ENCODE measurements at places on chromosomes 4 and X.

DNA sequence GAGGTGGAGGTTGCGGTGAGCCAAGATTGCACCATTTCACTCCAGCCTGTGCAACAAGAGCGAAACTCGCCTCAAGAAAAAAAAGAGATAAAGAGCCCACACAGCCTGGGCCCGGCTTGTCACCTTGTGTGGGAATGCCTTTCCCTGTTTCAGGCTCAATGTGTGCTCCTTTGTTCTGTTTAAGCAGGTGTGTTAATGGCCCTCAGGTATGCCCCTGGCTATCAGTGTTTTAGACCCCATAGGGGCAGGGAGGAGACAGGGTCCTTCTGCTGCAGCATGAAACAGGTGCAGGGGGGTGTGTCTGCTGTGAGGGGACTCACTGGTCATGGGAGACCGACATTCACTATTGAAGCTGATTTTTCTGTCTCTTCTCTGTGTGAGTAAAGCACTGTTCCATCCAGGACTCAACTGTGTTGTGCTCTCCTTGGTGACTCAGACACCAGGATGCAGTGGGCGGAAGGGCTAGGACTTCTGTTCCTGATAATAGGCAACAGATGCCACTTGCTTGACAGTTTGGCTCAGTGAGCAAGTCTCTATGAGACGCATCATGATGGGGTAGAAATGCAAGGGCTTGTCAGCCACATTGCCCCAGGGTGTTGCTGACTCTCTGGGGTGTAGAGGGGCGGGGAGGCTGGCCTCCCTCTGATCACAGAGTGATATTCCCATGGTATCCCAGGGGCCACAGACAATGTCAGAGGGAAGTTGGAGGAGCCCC is 15.6 kb upstream of the LAP3 start:
- DNase-seq = no peak

- no peak for DNase-seq
These were observed 79.1 kb downstream of the MID1IP1 start for GRCh38 chrX:38880296-38880854.

GRCh38 chr4:70895405-70895804 is 6.8 kb upstream of the MOB1B start:
- no peak for DNase-seq

DNA sequence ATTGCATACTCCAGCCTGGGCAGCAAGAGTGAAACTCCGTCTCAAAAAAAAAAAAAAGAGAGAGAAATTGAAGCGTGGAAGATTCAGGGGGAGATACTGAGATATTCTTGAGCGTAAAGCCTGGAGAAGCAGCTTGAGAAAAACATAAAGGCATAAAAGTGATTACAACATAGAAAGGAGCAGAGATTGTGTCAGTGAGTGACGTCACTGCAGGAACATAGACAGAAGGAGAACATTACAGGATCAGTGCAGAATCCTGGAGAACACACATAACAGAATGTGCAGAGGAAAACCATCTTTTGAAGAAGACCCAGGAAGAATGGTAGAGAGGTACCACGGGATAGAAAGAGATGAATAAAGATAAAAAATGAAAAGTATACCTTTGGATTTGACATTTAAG is 147.0 kb downstream of the APBB2 start:
- DNase-seq = no peak

GRCh38 chr4:174041555-174042105 is 241.8 kb downstream of the FBXO8 start:
- no peak for DNase-seq

GRCh38 chr4:122783301-122784215 is 43.1 kb upstream of the FGF2 start:
- peak; percentile 88 for DNase-seq

DNA sequence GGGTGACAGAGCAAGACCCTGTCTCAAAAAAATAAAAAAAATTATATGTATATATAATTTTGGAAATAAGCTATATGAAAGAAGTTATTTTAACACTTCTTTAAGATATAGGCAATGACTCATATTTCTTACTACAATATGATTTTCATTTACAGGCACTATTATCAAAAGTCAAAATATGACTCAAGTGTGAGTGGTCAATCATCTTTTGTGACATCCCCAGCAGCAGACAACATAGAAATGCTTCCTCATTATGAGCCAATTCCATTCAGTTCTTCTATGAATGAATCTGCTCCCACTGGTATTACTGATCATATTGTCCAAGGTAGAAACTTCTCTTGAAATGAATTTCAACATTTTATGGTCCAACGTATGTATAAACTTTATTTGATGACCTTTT is 20.8 kb downstream of the OCIAD1 start:
- no peak for DNase-seq

DNA sequence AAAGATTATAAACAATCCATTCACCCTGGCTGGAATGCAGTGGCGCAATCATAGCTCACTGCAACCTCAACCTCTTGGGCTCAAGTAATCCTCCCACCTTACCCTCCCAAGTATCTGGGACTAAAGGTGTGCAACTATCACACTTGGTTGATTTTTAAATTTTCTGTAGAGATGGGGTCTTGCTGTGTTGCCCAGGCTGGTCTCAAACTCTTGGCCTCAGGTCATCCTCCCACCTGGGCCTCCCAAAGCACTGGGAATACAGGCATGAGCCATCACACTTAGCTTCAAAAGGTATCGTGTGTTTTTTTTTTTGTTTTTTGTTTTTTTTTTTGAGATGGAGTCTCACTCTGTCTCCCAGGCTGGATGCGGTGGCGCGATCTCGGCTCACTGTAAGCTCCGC is 71.5 kb downstream of the FRYL start:
- DNase-seq = no peak

DNA sequence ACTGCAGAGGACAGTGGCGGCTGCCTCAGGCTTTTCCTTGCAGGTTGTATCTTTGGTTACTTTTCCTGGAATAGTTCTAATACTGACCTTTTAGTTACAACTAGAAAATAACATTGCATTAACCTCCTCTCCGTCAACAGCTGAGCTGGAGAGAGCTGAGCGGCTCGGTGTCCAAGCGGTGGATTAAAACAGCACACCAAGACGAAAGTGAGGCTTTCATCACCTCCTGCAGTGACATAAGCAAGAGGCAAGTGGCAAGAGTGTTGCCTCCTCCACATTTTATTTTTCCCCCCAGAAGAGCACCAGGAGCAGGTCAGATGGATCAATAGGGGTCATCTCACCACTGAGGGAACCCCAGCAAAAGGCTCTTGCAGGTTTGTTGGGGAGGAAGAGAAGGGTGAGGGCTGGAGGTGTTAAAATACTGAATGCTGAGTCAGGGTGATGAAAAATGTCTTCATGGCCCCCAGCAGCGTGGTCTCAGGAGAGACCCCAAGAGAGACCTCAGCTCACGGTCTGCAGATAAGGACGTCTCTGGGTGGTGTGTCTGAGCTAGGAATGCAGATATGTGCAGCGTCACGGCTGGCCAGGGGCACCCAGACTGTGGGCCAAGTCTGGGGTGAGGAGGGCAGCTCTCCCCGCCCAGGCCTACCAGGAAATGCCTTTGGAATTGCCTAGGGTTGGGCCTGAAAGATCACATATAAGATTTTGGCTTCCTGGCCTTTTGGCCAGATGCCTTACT is 50.3 kb downstream of the CASP3 start:
- no peak for DNase-seq

- DNase-seq = no peak
These were observed 5.3 kb upstream of the APELA start for GRCh38 chr4:164871673-164872072.

DNA sequence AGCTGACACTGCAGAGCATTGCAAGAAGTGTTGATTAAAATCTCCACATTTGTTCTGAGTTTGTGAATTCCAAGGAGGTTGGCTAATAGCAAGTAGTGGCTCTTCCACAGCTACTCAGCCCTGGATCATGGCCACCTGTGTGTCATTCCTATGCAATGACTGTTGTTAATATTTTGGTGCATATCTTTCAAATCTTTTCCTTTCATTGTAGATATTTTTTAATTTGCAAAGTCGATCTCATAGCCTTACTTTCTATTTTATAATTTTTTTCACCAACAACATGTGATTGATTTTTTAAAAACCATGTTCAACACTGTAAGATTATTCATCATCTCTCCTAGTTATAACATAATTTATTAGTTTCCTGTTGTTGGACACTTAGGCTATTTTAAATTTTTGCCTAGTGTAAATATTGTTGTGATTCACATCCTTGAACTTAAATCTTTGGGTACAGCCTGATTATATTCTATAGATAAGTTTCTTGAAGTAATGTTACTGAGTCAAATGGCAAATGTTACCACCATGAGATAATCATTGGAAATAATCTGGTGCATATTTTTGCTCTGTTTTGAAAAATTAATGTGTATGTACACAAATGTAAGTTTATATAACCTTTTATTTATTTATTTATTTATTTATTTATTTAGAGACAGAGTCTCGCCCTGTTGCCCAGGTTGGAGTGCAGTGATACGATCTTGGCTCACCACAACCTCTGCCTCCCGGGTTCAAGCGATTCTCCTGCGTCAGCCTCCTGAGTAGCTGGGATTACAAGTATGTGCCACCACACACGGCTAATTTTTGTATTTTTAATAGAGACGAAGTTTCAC is 17.1 kb upstream of the ARHGAP10 start:
- no peak for DNase-seq

- DNase-seq = no peak
These were observed 306.2 kb downstream of the INPP4B start for GRCh38 chr4:142539796-142540482.

GRCh38 chrX:73817393-73818199 is 254.6 kb downstream of the CHIC1 start:
- no peak for DNase-seq

DNA sequence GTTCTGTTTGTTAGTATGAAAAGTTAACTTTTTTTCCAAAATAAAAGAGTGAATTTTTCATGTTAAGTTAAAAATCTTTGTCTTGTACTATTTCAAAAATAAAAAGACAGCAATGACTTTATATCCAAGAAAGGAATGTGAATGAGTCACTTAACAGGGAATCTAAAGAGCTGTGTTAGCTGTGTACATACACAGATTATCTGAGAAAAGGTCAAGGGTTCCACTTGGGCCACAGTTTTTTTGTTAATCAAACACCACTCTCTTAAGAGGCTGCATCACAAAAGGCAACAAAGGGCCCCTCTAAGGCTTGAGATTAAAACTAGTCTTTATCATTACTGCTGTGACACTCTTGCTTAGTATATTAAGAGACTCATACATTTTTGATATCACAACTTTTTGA is 82.1 kb downstream of the FIP1L1 start:
- DNase-seq = peak; percentile 30

GRCh38 chr4:88033309-88033708 is 25.9 kb downstream of the PKD2 start:
- peak; percentile 61 for DNase-seq

GRCh38 chr4:138241281-138242075 is 671 bp downstream of the SLC7A11 start:
- DNase-seq = peak; percentile 54

GRCh38 chrX:118259213-118259612 is 86.7 kb upstream of the WDR44 start:
- no peak for DNase-seq

DNA sequence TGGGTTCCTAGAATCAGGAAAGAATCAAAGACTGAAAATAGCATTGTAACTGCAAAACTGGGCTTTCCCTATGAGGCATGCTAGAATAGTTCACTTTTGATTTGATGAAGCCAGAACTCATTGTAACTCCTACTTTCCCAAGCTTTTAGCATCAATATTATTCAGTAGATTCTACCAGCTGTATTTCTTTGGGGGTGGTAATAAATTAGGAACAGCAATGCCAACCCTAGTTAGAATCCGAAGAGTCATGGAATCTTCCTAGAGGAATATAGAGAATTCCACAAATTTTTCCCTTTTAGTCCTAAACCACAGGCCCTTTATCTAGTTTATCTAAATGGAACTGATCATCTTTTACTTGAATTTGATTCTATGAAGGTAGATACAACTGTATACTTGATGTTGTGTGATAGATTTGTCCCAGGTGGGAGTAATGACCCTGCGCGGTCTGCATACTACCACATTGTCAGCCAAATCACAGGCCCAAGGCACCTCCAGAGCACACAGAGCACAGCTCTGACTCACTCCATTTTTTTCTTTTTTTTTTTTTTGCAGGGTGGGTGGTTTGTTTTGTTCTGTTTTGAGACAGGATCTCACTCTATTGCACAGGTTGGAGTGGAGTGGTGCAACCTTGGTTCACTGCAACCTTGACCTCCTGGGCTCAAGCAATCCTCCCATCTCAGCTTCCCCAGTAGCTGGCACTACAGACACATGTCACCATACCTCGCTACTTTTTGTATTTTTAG is 66.6 kb downstream of the EDNRA start:
- no peak for DNase-seq

DNA sequence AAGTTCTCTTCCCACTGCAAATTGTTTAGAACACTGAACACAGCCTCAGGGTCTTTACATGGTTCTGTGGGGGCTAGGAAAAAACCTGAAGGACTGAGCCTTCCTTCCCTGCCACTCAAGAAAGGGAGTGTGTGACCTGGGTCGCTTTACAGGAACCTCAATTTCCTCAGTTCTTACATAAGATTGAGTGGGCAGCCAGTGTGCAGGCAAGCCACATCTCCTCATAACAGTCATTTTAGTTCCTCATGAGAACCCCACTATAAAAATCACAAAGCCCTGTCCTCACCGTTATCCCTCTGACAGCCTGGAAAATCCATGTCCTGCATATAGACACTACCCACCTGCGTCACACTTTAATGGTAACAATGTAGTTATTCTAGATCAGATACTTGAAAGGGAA is 2.1 kb upstream of the ETDC start:
- DNase-seq = no peak

GRCh38 chrX:2676794-2677675 is 14.1 kb upstream of the CD99 start:
- DNase-seq = peak; percentile 52

DNA sequence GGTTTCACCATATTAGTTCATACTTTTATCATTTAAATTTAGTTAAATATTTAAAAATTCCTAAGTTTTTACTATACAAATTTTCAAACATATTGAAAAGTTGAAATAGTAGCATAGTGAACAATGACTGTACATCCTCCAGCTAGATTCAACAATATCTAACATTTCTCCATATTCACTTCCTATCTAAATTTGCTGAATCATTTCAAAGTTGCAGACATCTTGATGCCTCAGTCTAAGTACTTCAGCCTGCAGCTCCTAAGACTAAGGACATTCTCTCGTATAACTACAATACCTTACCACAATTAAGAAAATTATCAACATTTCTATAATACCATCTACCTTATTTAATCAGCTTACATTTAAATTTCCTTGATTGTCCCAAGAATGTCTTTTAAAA is 132.7 kb downstream of the TMEM164 start:
- no peak for DNase-seq

DNA sequence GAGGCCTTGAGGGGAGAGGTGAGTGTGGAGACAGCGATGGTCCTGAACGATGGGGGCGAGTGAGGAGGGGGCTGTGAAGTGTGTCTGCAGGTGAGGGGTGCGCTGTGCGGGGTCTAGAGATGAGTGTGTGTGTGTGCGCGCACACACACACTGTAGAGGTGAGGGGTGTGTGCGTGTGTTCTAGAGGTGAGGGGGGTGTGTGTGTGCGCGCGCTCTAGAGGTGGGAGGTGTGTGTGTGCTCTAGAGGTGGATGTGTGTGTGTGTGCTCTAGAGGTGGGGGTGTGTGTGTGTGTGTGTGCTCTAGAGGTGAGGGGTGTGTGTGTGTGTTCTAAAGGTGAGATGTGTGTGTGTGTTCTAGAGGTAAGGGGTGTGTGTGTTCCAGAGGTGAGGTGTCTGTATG is 574 bp downstream of the BST1 start:
- DNase-seq = no peak

- no peak for DNase-seq
These were observed 68.5 kb upstream of the HMX1 start for GRCh38 chr4:8939840-8940742.
